HTR-8/SVneo (cell line): ENCODE measurements at places on chromosomes 12 and 14.

- DNase-seq = no peak
Measured at GRCh38 chr14:59341858-59342477, 123.2 kb downstream of the GPR135 start.

GRCh38 chr12:52517888-52518287, 2.3 kb downstream of the KRT5 start:
- DNase-seq = no peak

DNA sequence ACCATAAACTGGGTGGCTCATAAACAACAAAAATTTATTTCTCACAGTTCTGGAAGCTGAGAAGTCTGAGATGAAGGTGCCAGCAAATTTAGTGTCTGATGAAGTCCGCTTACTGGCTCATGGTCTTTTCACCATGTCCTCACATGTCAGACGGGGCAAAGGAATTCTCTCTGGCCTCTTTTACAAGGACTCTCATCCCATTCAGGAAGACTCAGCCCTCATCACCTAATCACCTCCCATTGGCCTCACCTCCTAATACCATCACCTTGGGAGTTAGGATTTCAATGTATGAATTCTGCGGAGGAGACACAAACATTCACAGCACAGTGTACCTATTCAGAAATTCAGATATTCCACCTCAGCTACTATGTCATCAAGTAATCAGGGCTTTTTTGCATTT, 357.6 kb downstream of the PAWR start:
- no peak for DNase-seq

DNA sequence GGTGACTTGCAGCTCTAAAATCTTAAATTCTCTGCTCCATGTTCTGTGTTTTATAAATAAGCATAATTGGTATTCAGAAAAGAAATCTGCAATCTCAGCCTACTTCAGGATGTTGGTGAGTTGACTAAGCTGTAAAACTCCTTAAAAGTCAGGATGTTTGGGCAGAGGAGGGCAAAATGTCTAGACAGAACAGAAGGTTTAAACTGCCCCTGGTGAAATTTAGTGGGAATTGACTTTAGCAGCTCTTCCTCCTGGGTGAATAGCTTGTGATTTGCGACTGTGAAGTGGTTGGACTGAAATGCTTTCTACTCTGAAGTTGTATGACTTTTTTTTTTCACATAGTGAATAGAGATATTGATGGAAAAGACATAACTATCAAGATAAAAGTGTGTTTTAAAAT, 85.8 kb downstream of the CAND1 start:
- no peak for DNase-seq

- DNase-seq = no peak
Measured at GRCh38 chr12:66041651-66042363, 88.7 kb downstream of the LLPH start.

DNA sequence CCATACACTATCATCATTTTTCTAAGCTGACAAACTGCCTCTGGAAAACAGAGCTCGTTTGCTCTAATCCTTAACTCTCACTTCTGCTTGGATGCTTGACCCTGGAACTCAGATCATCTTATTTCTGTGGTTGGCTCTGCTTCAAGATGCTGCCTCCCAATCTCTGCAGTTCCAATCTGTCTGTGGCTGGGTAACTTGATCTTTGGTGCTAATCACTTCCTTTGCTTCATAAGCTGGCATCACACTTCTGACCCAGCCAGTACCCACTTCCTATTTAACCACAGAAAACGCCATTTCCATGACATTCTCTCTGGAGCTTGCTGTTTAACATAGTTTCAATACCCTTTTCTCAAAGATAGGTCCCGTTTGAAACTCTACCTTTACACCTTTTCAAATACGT, 254.2 kb downstream of the ACSS3 start:
- no peak for DNase-seq

- DNase-seq = no peak
Measured at GRCh38 chr12:106114447-106115068, 24.2 kb downstream of the NUAK1 start.

- no peak for DNase-seq
Measured at GRCh38 chr14:49447540-49448107, 138.6 kb downstream of the RPS29 start.

- DNase-seq = peak; percentile 23
Measured at GRCh38 chr12:57276935-57277563, 26.1 kb upstream of the STAC3 start.

DNA sequence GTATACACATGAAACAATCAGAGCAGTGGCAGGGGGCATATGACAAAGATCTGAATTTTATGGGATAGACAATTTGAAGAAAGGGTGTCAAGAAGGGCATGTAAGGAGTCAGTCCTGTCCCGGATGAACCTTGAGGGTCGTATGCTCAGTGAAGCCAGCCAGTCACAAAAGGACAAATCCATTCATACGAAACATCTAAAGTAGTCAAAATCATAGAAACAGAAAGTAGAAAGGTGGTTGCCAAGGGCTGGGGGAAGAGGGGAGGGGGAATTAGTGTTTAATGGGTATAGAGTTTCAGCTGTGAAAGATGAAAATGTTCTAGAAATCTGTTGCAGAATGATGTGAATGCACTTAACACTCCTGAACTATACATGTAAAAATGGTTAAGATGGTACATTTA, 157.5 kb downstream of the TGFB3 start:
- no peak for DNase-seq

GRCh38 chr12:121590476-121591143, 9.8 kb upstream of the KDM2B start:
- no peak for DNase-seq

- DNase-seq = no peak
Measured at GRCh38 chr12:15629761-15630160, 159.4 kb downstream of the EPS8 start.

DNA sequence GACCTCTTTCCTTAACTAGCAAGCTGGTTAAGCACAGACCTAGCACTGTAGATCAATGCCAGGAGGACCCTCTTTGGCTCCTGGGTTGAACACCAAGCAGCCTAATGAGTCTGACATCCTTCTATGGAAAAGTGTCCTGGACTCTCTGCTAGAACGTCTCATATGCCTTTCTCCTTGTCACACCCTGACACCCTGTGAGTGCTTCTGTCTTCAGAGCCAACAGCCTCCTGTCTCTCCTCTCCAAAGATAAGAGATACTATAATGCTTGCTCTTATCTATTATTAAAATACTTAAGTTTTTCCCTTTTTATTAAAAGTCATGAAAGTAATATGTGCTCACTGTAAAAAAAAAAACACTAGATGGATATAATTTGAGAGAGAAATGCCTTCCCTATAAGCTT, 222.7 kb downstream of the FOXN3 start:
- no peak for DNase-seq

- no peak for DNase-seq
Measured at GRCh38 chr12:41061192-41061591, 126.9 kb upstream of the PDZRN4 start.

GRCh38 chr12:93563807-93564538, 8.5 kb upstream of the SOCS2 start:
- DNase-seq = no peak

DNA sequence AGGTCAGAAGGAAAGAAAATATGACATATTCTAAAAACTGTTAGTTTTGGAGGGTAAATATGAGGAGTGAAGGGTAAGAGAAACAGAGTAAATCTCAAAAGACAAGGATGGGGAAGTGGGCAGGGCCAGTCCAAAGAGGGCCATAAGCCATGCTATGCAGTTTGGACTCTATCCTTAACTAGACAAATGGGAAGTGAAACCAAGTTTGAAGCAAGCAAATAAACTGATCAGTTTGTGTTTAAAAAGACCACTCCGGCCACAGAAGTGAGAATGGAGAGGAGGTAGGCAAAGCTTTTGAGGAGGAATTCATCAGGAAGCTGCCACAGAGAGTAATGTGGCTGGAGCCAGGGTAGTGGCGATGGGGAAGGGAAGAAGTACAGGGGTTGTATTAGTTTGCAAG, 37.5 kb upstream of the DAAM1 start:
- no peak for DNase-seq

DNA sequence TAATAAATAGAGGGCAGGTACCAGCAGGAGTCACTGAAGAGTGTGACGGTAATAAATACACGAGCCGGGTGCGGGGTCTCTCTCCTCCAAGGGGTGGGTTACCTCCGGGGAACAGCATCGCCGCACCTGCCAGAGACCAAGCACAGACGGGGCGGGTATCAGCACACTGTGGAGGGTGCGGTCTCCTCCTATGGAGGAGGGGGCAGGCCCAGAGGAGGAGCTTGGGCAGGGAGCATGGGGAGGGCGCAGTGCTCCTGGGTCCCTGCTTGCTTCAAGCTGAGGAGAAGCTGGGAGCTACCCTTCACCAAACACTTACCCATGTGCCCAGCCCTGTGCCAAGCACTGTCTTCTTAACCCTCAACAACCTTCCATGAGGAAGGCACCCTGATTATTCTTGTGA, 12.8 kb downstream of the PGF start:
- no peak for DNase-seq

DNA sequence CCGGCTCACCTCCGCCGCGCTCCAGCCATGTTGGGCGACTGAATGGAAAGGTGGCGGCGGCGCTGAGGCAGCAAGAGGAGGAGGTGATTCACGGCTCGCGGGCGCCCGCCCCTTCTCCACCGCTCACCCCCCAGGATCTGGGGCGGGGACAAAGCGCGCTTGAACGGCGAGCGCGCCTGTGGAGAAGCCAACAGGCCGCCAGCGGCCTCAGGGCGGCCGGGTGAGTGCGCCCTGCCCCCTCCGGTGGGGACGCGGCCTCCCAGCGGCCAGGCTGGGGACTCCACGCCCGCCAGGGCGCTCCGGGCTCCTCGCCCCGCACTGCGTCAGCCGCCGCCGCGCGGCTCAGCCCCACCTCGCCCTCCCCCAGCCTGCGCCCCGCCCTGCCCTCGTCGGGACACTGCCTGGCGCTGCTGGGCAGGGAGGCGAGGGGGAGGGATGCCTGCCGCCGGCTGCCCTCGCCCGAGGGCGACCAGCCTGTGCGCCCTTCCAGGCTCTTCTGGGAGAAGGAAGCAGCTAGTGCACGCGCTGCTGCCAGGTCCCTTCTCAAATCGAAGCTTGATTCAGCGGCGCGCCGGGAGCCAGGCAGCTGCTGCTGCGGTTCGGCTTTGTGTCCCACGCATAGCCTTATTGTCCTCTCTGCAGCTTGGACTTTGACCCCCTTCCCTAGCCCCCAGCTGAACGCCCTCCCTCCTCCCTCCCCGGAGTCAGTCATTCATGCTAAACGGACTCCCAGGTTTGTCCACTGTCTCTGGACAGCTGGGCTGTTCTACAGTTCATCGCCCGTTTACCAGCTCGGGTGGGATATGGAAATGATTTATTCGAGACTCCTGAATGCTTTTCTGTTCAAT, at the start of gene KIF21A:
Gene KIF21A (minus strand): TSS at position 40 of the 848 bp plus-strand sequence. CDS start 150 bp downstream, outside the sequence.
- DNase-seq = peak; percentile 69

- no peak for DNase-seq
Measured at GRCh38 chr14:35689000-35689460, 120.1 kb downstream of the RALGAPA1 start.

GRCh38 chr12:18882690-18883089, 144.8 kb downstream of the CAPZA3 start:
- no peak for DNase-seq

GRCh38 chr14:38775986-38776385, 327.0 kb downstream of the SEC23A start:
- DNase-seq = no peak

DNA sequence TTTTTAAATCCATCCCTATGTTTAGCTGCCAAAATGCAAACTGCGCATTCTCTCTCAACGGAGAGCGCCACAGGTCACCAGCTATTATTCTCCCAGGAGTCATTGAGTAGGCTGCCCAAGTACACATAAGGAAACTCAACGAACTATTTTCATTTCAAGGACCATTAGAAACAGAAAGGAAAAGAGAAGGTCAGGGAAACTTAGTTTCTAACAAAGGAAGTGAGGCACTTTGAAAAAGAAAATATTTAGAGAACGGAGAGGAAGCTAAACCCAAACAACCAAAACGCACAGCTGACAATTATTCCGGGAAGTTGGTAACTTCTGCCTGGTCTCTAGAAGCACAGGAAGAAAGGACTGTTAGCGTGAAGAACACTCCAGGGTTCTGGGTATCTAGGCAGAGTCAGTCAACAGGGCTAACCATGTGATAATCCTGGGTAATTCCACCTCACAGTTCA, 23.5 kb downstream of the GPHB5 start:
- no peak for DNase-seq

GRCh38 chr12:7872566-7873319, at the start of gene SLC2A14:
Gene SLC2A14, minus strand, starts transcription at chr12:7872915. Its CDS starts 3,035 bp downstream, at chr12:7869880.
- no peak for DNase-seq

- DNase-seq = no peak
Measured at GRCh38 chr12:6928022-6928702, 403 bp downstream of the ATN1 start.

GRCh38 chr14:49451938-49452337, 134.2 kb downstream of the RPS29 start:
- no peak for DNase-seq

- no peak for DNase-seq
Measured at GRCh38 chr12:95418142-95418541, 55.8 kb upstream of the METAP2 start.

DNA sequence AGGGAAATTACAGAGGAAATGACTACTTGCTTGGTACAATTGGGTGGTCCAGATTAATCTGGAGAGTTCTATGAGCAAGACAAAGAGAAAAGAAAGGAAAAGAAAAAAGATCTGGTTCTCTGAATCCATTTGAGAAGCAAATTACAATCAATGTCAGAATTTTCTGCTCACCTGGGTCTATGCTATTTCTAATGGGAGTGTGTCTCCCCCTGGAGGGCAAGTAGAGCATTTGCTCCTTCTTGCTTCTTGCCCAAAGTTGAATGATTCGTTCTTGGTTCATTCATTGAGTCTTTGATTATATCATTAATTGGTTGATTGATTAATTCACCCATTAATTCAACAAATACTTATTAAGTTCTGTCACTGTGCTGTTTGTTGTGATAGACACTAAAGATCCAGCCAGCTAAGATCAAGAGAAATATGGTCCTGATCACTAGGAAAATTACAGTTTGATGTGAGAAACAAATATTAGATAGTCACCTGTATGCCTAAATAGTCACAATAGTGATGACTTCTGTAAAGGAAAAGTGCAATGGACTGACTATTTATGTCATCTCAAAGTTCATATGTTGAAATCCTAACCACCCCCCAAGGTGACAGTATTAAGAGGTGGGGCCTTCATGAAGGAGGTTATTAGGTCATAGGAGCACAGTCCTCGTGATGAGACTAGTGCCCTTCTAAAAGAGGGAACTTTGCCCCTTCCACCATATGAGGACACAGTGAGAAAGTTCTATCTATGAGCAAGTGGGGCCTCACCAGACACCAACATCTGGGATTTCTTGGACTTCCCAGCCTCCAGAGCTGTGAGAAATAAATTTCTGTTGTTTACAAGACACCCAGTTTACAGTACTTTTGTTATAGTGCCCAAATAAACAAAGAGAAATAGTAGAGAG, 8.0 kb upstream of the ASB8 start:
- DNase-seq = peak; percentile 53

GRCh38 chr14:56046546-56046945, 71.7 kb upstream of the PELI2 start:
- no peak for DNase-seq

DNA sequence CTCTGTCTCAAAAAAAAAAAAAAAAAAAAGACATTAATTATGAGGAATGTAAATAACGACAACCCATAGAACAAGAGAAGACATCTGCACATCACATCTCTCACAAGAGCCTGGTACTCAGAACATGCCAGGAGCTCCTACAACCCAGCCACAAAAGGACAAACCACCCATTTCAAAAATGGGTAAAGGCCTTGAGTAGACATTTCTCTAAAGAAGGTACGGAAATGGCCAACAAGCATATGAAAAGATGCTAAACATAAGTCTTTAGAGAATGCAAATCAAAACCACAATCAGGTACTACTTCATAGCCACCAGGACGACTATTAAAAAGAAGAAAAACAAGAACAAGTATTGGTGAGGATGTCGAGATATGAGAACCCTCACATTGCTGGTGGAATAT, 13.3 kb downstream of the AMN start:
- DNase-seq = no peak

- no peak for DNase-seq
Measured at GRCh38 chr14:58646479-58646878, 8.7 kb downstream of the DACT1 start.
